ENCODE measurements at places on chromosomes 4 and X. TPM values are rescaled to one million over a fixed set of nuclear protein-coding genes. Genes with fewer than 3 reads are reported as not detected.

- no peaks in the 10 kb centered on the region for H3K36me3 ChIP-seq
- H3K4me3 ChIP-seq: no peak overlapping the region
- DNase-seq: no peak
- H3K4me1 ChIP-seq: peaks cover 6% of the 10 kb centered on the region
These were observed 16.8 kb downstream of the CCDC149 start for GRCh38 chr4:24896056-24896455.

DNA sequence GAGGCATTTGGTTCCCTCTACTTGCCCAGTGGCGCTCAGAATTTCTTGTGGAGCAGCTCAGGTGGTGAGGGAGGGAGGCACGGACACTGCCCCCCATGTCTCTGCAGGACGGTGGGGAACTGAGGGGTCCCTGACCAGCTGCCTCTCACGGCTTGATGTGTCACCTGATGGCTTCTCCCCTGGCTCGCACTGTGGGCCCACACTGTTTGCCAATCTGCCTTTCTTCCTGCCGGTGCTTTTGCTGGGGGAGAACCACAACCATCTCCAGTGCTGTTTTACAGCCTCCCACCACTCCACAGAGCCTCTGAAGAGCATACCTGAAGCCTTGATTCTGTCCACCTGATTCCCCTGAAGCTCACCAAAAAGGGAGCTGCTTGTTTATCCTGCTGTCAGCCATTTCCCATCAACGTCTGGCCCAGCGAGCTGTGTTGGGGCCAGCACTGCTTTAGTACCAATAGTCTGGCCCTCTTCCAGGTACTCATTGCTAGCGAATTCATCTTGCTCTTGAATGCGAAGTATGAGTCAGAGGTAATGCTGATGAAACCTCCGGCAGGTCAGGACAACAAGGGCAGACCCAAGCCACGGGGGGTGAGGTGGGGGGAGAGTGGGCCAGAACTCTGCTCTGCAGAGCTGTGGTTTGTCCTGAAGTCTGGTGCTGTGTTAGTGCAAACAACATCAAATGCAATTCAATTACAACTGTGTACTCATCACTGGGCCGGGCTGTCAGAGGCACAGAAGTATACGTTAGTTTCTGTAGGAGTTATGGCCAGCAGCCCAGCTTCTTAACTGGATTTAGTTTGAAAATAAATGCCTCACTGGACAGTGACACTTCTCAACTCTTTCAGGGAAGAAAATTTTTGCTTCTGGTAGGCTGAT is 208.3 kb upstream of the JADE1 start:
- H3K4me3 ChIP-seq: peak overlapping the region; percentile 21
- H3K4me1 ChIP-seq: peaks cover 33% of the 10 kb centered on the region
- H3K36me3 ChIP-seq: no peaks in the 10 kb centered on the region
- no peaks in the 10 kb centered on the region for H3K27me3 ChIP-seq
- peak; percentile 96 for DNase-seq

GRCh38 chr4:159983082-159983481 is 880.2 kb downstream of the RAPGEF2 start:
- H3K4me3 ChIP-seq: no peak overlapping the region
- no peaks in the 10 kb centered on the region for H3K36me3 ChIP-seq
- no peak overlapping the region for H3K27ac ChIP-seq
- no peaks in the 10 kb centered on the region for H3K4me1 ChIP-seq
- no peaks in the 10 kb centered on the region for H3K27me3 ChIP-seq

- H3K27me3 ChIP-seq: peaks cover 5% of the 10 kb centered on the region
- peak; percentile 1 for DNase-seq
- H3K27ac ChIP-seq: no peak overlapping the region
- no peaks in the 10 kb centered on the region for H3K36me3 ChIP-seq
- H3K4me3 ChIP-seq: peak overlapping the region; percentile 28
These were observed 615 bp downstream of the NEXMIF start for GRCh38 chrX:74924449-74925224.

Gene RRH
- total RNA-seq: 0.25 TPM

Gene MUC7
- not detected for total RNA-seq

Gene TENM3
- total RNA-seq: 127 TPM

Gene SNCA
- total RNA-seq: 27.3 TPM

All from astrocyte (in vitro differentiated cells and primary cell).